ENCODE measurements at places on chromosomes 7 and 10.

GRCh38 chr7:2775376-2775775, 68.7 kb downstream of the GNA12 start:
- DNase-seq = no peak

- no peak for DNase-seq
Observed at GRCh38 chr10:126270111-126270510, 118.2 kb downstream of the ADAM12 start.

DNA sequence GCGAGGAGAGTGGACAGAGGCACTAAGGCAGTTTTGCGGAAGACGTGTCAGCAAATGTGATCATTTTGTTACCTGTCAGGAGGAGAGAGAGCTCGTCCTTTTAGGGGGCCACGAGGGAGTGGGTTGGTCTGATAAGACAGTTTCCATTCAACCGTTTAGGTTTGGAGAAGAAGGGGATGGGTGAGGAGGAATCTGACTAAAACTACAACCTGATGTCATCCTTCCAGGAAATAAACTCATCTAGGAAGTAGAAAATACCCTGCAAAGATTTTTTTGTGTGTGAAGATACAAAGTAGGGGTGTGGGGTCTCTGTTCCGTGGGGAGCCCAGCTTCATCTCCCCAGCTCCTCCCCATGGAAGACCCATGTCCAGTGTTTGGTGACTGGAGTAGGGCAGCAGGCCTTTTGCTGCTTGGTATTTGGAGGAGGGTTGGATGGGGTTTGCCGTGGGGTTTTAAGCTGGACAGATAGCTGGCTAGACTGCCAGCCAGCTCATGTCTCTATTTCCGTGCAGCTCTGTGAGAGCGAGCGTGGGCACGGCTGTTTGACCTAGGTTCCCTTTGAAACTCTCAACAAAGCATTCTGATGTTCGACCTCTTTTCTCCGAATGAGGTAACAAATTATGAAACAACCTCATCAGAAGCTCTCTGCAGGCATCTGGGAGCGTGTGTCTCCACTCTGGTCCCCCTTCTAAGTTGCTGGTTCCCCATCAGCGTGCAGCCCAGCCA, 136.0 kb upstream of the TCF7L2 start:
- no peak for DNase-seq

DNA sequence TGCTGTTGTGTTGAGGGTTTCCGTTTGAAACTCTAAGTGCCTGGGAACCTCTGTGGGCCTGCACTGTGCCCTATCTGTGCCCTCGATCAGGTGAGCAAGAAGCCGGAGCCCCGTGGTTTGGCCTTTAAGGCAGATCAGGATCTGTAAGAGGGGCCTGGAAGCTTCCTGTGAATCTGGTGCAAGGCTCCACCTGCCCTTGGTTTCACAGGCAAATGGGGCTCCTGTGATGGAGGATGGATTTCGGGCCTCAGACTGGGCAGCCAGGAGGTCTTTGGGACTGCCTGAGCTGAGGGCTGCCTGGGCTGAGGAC, 21.6 kb downstream of the SCART1 start:
- DNase-seq = no peak

DNA sequence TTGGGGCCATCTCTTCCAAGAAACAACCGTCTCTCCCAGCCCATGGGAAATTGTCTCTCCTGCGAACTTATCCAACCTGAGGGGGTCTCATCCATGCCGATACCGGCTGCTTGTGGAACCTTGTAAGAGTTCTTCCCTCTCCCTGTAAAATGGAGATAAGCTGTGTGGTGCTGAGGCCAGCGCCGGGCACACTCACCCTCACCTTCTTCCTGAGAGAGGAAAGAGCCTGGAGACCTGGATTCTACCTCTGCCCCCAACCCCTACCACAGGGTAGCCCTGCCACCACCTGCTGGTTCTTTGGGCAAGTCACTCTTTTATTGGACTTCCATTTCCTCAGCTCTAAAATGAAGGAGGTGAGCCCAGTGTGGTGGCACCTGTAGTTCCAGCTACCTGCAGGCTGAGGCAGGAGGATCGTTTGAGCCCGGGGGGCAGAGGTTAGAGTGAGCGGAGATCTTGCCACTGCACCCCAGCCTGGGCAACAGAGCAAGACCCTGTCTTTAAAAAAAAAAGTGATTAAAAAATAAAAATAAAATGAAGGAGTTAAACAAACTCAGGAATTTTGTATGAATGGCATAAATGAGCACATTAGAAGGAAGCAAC, 38.4 kb upstream of the PSAP start:
- no peak for DNase-seq

GRCh38 chr10:44384601-44385025, 284 bp downstream of the CXCL12 start:
- no peak for DNase-seq

DNA sequence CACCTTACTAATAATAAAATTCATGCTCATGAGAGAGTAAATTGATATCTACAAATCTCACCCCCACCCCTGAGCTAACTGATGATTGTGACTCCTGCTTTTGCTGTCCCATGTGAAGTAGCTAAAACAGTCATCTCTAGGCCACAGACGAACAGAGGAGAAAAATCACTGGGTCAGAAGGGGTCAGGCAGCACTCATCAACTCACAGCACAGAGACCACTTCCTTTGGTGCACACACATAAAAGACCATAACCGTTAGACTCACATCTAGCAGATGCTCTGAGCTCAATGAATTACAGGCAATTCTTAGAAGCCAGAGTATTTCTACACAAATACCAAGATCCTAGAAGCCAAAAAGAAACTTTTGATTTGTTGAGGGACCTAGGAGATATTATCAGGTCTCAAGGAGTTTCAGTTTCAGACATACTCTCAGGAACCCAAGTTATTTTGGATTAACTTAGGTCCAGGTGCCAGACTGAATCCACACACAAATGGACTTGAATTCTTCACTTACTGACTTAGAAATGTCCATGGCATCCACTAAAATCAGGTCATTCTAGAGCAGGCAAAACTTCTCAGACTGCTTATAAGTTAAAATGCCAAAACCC, 65.0 kb upstream of the TES start:
- no peak for DNase-seq

DNA sequence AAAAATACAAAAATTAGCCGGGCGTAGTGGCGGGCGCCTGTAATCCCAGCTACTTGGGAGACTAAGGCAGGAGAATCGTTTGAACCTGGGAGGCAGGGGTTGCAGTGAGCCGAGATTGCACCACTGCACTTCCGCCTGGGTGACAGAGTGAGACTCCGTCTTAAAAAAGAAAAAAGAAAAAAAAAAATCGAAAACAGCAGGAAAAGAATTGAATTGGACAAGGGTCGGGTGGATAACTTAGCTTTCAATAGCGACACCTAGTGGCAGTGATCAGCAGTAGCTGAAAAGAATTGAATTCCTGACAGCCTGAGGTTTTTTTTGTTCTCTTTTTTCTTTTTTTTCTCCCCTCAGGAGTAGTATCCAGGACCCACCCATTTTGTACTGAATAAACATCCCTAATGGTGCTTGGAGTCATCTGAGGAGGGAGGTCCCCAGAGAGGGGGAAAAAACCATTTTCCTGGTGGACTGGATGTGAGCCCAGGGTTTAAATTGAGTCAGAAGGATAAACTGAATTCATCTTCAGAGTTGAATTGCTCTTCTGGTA, 55.1 kb downstream of the CYCS start:
- peak; percentile 75 for DNase-seq

Measured in AG09319 (cell line).